CD4-positive, alpha-beta T cell (primary cell): ENCODE measurements at places on chromosomes 1 and 21.

- no peak overlapping the region for H3K27ac ChIP-seq
- H3K4me3 ChIP-seq = no peak overlapping the region
- no peaks in the 10 kb centered on the region for H3K27me3 ChIP-seq
- no peak for DNase-seq
- H3K4me1 ChIP-seq = no peaks in the 10 kb centered on the region
Observed at GRCh38 chr1:3552751-3553150, 58.6 kb downstream of the MEGF6 start.

DNA sequence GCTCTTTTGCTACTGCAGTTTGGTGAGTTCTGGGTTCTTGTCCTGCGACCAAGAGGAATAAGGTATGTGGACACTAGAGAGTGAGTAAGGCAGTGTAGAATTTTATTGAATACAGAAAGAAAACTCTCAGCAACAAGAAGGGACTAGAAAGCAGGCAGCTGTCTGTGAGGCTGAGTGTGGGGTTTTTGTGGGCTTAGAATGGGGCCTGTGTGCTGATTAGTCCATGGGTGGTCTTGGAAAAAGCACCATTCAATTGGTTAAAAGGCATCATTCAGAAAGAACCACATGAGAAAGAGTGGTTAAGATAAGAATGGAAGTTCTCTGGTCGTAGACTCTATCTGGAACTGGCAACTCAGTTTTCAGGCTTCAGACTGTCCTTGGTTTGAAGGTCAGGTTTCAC is 298.8 kb downstream of the TGFB2 start:
- no peaks in the 10 kb centered on the region for H3K4me1 ChIP-seq
- no peaks in the 10 kb centered on the region for H3K36me3 ChIP-seq
- H3K27me3 ChIP-seq = no peaks in the 10 kb centered on the region
- H3K27ac ChIP-seq = no peak overlapping the region
- DNase-seq = no peak
- no peak overlapping the region for H3K4me3 ChIP-seq

DNA sequence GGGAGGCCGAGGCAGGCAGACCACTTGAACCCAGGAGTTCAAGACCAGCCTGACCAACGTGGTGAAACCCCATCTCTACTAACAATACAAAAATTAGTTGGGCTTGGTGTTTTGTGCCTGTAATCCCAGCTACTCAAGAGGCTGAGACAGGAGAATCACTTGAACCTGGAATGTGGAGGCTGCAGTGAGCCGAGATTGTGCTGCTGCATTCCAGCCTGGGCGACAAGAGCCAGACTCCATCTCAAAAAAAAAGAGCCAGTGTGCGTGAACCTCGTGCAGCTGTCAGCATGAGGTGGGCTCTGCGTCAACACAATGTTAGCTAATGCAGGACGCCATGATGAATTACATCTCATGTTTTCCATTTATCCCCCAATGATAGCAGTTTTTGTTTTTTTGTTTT is 110.7 kb upstream of the SLC45A1 start:
- H3K4me3 ChIP-seq = no peak overlapping the region
- H3K36me3 ChIP-seq = no peaks in the 10 kb centered on the region
- H3K27me3 ChIP-seq = peaks cover 16% of the 10 kb centered on the region
- H3K27ac ChIP-seq = no peak overlapping the region

DNA sequence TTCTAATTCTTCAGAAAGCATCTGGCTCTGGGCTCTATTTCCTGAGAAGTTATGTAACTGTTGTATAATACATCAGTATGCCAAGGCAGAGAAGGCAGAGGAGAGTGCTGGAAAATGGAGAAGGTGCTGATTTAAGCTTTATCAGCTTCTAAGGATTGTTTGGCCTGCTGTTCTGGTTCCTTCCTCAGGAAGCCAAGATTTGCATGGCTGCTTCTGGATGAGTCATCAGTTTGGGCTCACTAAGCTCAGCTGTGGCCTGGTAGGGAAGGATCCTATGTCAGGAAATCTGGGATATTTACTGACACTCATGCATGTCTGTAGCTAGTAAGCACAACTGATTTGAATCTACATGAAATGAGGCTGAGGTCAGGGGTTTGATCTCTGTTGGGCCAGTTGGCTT is 73.2 kb upstream of the ADGRL4 start:
- no peak overlapping the region for H3K4me3 ChIP-seq
- no peak for DNase-seq
- H3K27ac ChIP-seq = no peak overlapping the region
- H3K4me1 ChIP-seq = no peaks in the 10 kb centered on the region
- no peaks in the 10 kb centered on the region for H3K27me3 ChIP-seq

DNA sequence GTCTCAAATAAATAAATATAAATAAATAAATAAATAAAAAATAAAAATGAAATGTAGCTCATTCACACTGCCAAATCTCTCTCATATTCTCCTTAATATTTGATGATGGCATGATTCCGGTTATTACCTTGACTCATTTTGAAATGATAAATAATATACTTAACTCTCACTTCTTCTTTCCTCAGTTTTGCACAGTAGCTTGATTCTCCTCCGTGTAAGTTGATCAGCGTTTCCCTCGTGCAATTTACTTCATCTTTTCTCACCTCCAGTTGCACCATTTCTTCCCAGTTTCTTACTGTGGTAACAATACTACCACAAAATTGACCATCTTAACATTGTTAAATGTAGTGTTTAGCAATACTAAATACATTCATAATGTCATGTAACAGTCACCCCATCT is 111.6 kb downstream of the RIPK4 start:
- no peaks in the 10 kb centered on the region for H3K36me3 ChIP-seq
- H3K4me1 ChIP-seq = no peaks in the 10 kb centered on the region
- DNase-seq = no peak
- no peak overlapping the region for H3K4me3 ChIP-seq
- H3K27ac ChIP-seq = no peak overlapping the region
- H3K27me3 ChIP-seq = no peaks in the 10 kb centered on the region

DNA sequence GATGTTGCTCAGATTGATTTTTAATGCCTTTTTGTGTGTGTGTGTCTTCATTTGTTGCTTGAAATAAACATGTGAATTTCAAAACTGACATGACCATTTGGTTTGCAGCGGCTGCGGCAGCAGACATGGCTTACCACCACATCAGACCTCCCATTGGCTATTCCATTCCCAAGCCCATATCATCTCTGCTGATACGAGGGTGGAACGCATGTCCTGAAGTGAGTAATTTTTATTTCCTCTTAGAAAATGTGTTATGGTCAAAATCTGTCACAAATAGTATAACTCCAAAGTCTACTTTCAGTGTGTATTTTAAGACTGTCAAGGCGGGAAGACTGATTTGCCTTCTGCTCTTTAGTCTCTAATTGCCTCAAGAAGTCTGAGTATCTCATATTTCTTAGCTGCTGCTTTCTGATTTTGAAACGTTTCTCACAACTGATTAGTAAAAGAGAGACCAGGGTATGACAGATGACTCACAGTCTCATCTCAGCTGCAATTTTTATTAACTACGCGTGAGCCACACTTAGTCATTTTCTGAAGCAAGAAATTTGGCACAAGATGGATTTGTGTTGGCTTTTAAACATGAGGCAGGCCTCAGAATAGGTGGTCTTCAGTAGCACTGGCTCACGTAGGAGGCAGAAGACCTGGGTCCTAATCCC is 49.0 kb downstream of the LRRC53 start:
- no peaks in the 10 kb centered on the region for H3K36me3 ChIP-seq
- DNase-seq = no peak
- no peak overlapping the region for H3K4me3 ChIP-seq
- H3K4me1 ChIP-seq = no peaks in the 10 kb centered on the region

DNA sequence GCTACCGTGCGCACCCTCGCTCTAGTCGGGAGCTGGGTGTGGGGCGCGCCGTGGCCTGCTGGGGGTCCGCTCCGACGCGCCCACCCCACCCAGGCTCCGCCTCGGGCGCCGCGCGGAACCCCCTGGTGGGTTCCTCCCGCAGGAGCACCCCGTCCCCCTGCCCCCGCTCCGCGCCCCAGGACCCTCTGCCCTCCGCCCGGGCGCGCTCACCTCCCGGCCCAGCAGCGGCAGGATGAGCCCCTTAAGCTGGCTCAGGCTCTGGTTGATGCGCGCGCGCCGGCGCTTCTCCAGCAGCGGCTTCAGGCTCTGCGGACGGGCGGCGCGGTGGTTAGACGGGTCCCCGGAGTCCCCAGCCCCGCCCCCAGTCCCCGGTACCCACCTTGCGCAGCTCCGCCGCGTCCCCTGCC is 319 bp downstream of the HES2 start:
- DNase-seq = no peak
- no peaks in the 10 kb centered on the region for H3K36me3 ChIP-seq
- H3K27ac ChIP-seq = no peak overlapping the region
- no peak overlapping the region for H3K4me3 ChIP-seq
- H3K4me1 ChIP-seq = peaks cover 47% of the 10 kb centered on the region

GRCh38 chr1:61334718-61335589 is 252.6 kb downstream of the NFIA start:
- no peaks in the 10 kb centered on the region for H3K27me3 ChIP-seq
- no peaks in the 10 kb centered on the region for H3K36me3 ChIP-seq
- no peak for DNase-seq
- H3K4me3 ChIP-seq = no peak overlapping the region
- H3K27ac ChIP-seq = no peak overlapping the region
